ENCODE measurements at places on chromosomes 16 and 17.

DNA sequence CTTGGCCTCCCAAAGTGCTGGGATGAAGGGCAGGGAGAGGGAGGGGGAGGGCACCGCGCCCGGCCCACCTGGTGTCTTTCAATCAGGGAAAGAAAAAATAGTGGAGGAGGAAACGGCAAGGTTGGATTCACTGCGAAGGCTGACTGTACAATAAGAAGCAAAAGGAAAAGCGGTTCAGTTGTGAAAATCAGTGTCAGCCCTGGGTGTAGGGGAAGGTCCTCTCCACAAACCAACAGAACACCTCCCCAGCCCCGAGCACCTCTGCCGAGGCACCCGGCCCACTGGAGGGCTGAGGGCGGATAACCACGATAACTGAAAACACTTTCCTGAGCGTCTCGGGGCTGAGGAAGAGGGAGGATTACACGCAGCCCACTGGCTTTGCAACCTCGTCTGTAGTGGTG, 1.4 kb upstream of the SPG7 start:
- DNase-seq: no peak

DNA sequence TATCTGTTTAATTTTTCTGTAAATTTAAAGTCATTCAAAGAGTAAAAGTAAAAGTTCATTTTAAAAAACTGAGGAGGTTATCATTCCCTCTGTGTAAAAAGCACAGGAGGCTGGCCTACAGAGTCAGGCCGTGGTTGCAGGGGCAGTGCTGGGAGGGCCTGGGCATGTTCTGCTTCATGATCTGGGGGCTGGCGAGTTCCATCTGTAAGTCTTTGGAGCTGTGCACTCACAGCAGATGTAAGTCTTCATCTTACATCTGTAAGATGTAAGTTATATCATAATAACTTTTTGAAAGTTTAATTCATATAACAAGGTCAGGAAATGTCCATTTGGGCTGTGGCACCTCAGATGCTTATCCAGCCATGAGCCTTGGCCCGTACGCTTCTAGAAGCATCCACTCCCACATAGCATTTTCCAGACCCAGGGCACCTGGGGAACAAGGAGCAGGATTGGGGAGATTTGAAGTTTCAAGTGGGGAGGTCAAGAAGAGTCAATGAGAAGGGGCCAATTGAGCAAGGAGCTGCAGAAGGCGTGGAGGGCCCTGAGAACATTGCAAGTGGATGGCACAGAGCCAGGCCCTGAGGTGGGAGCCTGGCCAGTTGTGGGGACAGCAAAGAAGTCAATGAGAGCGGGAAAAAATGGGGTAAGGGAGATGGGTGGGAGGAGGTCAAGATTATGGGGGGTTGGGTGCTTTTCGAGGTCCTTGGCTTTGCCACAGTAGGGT, 54.1 kb downstream of the TNFRSF13B start:
- no peak for DNase-seq

- DNase-seq: no peak
These were observed 6.4 kb downstream of the DNASE1L2 start for GRCh38 chr16:2242598-2242997.

- no peak for DNase-seq
These were observed 17.2 kb downstream of the TLE7 start for GRCh38 chr16:71424626-71425025.

- DNase-seq: no peak
These were observed 75.9 kb downstream of the HLF start for GRCh38 chr17:55340686-55341085.

DNA sequence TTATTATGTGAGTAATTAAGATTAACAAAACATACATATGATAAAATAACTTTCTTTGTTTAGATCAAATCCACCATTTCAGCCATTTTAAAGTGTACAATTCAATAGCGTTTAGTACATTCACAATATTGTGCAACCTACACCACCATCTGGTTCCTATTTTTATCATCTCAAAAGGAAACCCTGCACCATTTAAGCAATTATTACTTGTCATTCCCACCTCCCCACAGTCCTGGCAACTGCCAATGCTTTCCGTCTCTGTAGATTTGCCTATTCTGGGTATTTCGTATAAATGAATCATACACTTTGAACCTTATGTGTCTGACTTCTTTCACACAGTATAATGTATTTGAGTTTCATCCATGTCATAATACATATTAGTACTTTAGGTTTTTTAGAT, 162.5 kb upstream of the CNTNAP4 start:
- DNase-seq: no peak

GRCh38 chr16:22272870-22273650, 24.1 kb upstream of the POLR3E start:
- no peak for DNase-seq

DNA sequence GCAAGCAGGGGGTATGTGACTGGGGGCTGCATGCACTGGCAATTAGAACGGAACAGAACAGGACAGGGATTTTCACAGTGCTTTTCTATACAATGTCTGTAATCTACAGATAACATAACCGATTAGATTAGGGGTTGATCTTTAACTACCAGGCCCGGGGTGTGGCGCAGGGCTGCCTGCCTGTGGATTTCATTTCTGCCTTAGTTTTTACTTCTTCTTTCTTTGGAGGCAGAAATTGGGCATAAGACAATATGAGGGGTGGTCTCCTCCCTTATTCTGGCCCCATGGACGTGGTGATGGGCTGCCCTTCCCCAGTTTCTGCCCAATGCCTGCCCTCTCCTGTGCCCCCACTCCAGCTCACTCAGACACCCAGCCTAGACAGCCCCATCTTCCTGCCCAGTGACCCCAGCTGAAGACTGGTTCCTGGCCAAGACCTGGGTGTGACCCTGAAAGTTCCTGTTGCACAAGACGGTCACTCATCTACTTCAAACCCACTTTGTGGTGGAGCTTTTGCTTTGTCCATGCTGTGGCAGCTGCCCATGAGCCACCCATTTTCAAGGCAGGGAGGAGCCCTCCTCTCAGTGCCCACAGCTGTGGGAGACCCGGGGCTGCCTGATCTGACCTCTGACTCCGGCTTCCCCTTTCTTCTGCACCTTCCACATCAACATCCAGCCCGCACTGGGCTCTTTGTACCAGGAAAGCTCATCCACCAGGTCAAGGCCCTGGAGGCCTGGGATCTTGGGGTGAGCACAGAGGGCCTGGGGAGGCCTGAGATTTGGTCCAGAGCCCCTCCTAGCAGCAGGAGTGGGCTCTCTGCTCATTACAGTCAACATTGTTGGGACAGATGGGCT, 18.6 kb downstream of the ALOX12B start:
- DNase-seq: no peak

DNA sequence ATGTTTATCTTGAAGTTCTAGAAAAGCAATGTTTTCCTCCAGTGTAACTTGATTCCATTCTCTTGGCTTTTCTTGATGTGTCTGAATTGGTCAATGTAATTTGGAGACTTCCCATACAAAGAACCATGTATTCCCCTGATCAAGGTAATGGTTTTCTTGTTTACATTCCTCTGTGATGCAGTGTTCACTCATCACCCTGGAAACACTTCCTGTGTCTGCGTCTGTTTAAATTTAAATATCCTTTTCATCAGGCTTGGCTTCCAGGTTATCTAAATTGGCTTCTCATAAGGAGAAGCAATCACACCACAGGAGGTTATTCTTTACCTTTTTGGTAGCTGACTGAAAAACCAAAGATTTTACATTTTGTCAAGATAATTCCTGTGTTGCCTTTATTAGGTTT, 237.3 kb upstream of the WSCD1 start:
- no peak for DNase-seq

DNA sequence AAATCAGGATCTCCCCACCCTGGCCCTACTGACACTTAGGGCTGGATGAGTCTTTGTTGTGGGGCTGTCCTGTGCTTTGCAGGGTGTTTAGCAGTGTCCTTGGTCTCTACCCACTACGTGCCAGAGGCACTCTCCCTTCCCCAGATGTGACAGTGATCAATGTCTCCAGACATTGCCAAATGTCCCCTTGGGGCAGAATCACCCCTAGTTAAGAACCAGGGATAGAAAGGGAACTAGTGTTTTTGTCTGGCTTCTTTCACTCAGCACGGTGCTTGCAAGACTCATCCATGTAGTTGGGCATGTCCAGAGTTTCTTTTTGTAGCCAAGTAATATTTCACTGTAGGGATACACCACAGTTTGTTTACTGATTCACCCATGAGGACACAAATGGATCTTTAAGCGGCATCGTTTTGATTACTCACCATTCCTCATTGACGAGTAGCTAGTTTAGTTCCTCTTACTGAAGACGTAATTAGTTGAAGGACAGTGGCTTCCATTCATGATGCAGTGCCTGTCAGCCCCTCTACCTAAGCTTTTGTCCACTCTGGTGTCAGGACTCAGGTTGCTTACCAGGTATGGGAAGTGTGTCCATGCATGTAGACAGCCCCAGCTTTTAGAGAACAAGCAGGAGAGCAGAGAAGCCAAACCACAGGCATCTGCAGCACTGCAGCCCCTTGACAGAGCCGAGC, 26.0 kb upstream of the ITGB4 start:
- DNase-seq: no peak

DNA sequence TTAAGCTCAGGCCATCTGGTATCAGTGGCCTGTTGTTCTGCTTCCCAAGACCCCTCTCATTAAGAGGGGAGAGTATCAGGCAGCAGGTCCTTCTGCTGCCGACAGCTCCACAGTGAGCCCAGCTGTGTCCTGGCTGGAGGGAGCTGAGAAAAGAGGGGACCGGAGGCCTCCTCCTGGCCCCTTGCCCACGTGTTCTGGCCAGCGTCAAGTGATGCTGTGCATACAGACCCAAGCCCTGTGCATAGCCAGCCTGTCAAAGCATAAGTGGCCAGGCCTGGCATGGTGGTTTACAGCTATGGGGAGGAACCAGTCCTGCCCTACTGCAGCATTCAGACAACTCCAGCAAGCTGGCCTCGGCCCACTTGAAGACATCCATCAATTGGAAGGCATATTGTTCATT, 48.0 kb downstream of the ABCC6 start:
- no peak for DNase-seq

- DNase-seq: no peak
These were observed 279.4 kb downstream of the PARN start for GRCh38 chr16:14350626-14351025.

DNA sequence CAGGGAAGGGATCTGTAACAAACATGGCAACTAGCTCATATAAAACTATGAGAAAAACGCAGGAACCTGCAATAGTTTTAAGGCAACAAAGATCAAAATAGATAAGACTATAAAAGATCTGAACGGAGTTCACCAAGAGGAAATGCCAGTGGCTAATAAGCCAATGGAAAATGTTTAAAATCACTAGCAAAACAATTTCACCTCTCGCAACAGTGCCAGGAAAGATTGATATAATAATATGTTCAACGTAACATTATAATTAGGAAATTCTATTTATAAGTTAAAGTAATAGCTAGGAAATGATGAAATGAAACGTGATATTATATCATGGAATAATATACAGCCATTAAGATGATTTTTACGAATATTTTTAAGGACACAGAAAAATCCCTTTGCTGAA, 16.0 kb downstream of the MRC2 start:
- DNase-seq: no peak

- DNase-seq: no peak
These were observed 370.0 kb downstream of the KCNJ2 start for GRCh38 chr17:70539132-70539924.

DNA sequence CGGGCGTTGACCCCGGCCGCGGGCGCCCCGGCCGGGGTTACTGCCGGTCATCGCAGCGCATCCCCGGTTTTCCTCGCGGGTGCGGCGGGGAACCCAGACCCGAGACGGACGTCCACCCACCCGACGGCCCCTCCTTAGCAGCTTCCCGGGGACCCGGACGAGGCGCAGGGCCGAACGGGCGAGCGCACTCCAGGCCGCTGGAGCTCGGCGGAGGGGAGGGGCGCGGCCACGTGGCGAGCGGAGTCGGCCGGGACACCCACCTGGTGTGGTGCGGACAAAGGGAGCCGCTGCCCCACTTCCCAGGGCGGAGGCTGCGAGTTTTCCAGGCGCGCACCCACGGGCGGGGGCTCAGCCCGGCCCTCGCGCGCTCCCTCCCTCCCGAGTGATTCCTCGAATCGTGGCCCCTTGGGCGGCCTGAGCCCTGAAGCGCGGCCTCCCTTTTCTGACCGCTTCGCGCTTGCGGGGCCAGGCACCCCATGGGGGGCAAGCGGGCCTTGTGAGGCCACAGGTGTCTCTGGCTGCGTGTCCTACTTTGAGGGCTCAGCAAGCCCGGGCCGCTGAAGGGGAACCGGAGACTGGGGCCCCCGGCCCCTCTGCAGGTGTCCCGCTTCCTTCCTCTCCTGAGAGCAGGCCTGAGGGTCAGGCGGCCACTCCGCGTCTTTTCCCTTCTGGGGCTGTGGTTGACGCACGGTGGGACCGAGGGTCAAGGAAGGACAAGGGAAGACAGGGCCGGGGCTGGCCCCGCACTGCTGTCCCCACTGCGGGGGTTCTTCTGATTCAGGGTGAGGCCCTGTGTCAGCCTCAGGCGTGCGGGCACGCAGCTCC, 1.1 kb upstream of the FASN start:
- no peak for DNase-seq

- DNase-seq: no peak
These were observed 110.8 kb downstream of the CNTNAP4 start for GRCh38 chr16:76387994-76388393.

DNA sequence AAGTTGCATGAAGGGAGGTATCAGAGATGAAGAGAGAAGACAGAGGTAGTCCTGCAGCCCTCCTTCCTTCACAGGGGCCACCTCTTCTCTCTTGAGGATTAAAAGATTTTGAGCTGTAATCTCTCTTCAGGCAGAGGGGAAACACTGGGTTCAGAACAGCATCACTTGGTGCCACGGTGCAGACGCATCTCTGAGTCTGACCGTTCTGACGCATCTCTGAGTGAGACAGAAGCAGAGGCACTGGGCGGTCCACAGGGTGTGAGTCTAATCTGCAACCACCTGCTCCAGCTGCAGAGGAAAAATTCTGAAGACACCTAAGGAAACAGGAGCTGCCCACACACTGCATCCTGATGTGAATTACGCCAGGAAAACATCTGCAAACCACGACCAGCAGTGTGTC, 5.3 kb upstream of the KRT37 start:
- no peak for DNase-seq

DNA sequence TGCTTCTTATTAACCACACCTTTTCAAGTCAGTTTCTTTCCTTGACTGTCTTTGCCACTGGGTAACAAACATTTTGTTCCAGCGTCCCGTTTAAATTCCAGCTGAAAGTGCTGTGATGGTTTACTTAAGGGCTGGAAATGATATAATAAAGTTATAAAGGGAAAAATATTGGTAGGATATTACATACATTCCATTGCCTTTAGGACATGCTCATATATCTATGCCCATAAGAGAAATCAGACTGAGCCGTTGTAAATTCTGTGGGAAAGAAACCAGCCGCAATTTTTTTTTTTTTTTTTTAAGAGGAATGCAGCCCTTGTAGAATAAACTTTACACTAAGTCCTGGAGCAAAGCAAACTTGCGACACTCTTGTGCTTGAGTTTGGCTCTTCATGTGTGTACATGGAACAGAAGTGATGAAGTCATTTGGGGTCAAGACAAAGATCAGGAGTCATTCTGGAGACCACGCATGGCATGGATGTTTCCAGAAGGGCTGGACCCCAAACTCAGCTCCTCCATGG, 210.9 kb downstream of the XYLT1 start:
- no peak for DNase-seq
